Thymus (tissue), 14 donors: ENCODE measurements at places on chromosomes 7 and 10. TPM values are rescaled to one million over a fixed set of nuclear protein-coding genes. Genes with fewer than 3 reads are reported as not detected.

Gene CTAGE8
- 0.52 TPM for total RNA-seq

Gene AZGP1
- 0.76 TPM for total RNA-seq

Gene GRM3
- total RNA-seq, result 0.05 TPM

Gene WEE2
- total RNA-seq, result 0.05 TPM

Gene INMT
- total RNA-seq, result 0.94 TPM

Gene DNAJC12
- total RNA-seq, result 4.4 TPM

Gene DDIT4
- total RNA-seq, result 134 TPM

Gene CFAP58
- 0.19 TPM for total RNA-seq

Gene NANOS1
- total RNA-seq, result 0.52 TPM

Gene ABCF2
- 26.1 TPM for total RNA-seq

Gene OPALIN
- total RNA-seq, result under 0.01 TPM

Gene NEUROD6
- not detected for total RNA-seq

Gene SLC18A3
- total RNA-seq, result not detected

Gene ABCC2
- 1.1 TPM for total RNA-seq

Gene HMX3
- total RNA-seq, result not detected

Gene ARHGEF5
- 1.4 TPM for total RNA-seq

Gene SFTPA1
- 1.4 TPM for total RNA-seq

Gene KIAA1217
- 9.7 TPM for total RNA-seq

Gene CRYGN
- 1.2 TPM for total RNA-seq

Gene CELF2
- 42.4 TPM for total RNA-seq

Gene ZNF425
- total RNA-seq, result 2.2 TPM

Gene CYP3A5
- total RNA-seq, result 2.1 TPM

Gene LRRC17
- 27.8 TPM for total RNA-seq

Gene GIMAP7
- 48.1 TPM for total RNA-seq

Gene SEMA3A
- 1.0 TPM for total RNA-seq

Gene FKBP6
- 0.19 TPM for total RNA-seq
